ENCODE measurements at places on chromosomes 12 and 14.

DNA sequence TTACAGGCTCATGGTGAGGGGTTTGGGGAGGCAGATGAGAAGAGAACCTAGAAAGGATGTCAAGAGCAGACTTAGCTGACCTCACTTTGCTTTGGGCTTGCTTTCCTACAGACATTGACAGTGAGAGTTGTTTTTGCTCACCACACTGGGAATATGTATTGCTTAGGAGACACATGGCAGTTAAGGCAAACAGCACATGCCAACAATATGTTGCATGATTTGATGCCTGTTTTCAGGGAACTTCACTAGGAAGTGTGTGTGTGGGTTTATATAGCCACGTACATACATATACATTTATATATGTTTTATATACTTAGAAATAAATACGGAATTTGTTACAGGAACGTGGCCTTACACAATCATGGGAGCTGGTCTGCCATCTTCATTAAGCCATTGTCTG, 346.1 kb downstream of the RGS6 start:
- H3K27me3 ChIP-seq, result no peaks in the 10 kb centered on the region
- H3K36me3 ChIP-seq, result no peaks in the 10 kb centered on the region
- H3K4me3 ChIP-seq, result no peak overlapping the region
- no peak for DNase-seq
- H3K4me1 ChIP-seq, result no peaks in the 10 kb centered on the region
- no peak overlapping the region for H3K27ac ChIP-seq

- no peak for DNase-seq
- no peak overlapping the region for H3K27ac ChIP-seq
- no peaks in the 10 kb centered on the region for H3K27me3 ChIP-seq
- no peaks in the 10 kb centered on the region for H3K4me1 ChIP-seq
These were observed 34.7 kb downstream of the CCDC92 start for GRCh38 chr12:123937707-123938591.

DNA sequence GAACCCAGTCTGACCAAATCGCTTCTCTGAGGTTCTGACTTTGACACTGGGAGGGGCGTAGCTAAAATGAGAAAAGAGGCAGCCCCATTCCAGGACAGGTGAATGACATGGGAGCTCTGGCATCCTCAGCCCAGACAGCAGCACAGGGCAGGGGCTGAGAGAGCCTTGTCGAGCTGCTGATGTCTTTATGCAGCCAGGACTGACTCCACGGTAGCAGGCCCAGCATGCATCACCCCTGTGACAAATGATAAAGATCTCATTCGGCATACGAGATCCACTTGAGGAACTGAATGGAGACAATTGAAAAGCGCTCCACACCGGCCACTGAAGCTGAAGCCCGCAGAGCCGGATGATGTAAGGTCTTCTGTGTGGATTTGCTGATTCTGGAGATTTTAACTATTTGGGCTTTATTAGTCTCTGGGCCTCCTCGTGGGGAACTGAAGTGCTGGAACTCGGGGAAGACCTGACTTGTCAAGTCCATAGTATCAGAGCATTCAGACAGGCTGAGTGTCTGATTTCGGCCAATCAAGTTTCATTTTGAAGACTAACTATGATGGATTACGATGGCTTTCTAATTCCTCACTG, 56.9 kb upstream of the MAP1LC3B2 start:
- no peak overlapping the region for H3K4me3 ChIP-seq
- no peaks in the 10 kb centered on the region for H3K4me1 ChIP-seq
- DNase-seq, result no peak
- no peak overlapping the region for H3K27ac ChIP-seq

- no peaks in the 10 kb centered on the region for H3K4me1 ChIP-seq
- H3K27ac ChIP-seq, result no peak overlapping the region
- no peaks in the 10 kb centered on the region for H3K27me3 ChIP-seq
- H3K4me3 ChIP-seq, result no peak overlapping the region
- no peaks in the 10 kb centered on the region for H3K36me3 ChIP-seq
- no peak for DNase-seq
These were observed 115.4 kb downstream of the WIF1 start for GRCh38 chr12:65005716-65006115.

- H3K27me3 ChIP-seq, result no peaks in the 10 kb centered on the region
- no peak overlapping the region for H3K27ac ChIP-seq
- no peak for DNase-seq
- H3K4me3 ChIP-seq, result no peak overlapping the region
These were observed 10.0 kb downstream of the ART4 start for GRCh38 chr12:14833336-14833735.

DNA sequence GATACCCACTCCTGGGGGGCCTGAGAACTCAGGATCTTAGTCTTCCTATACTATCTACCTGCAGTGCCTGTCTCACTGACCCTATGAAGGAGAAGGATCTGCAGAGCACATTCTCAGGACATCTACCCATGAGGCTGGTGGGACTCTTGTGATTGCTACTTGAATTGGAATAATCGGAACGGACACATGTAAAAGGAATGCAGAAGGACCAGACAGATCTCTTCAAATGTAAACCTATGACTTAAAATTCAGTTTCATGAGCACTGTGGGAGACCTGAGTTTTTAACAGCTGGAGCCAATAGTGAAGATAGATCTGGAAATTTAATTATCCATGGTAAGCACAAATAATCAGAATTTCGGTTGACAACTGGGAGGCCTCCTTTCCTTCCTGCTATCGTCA, 35.2 kb upstream of the CPSF6 start:
- no peak for DNase-seq
- no peak overlapping the region for H3K27ac ChIP-seq
- no peaks in the 10 kb centered on the region for H3K27me3 ChIP-seq

Measured in testis (tissue), 5 donors.